ENCODE measurements at places on chromosomes 2 and 18. TPM values are rescaled to one million over a fixed set of nuclear protein-coding genes. Genes with fewer than 3 reads are reported as not detected.

FBXO36 gene
- 0.84 TPM for total RNA-seq

SERPINB2 gene
- 0.11 TPM for total RNA-seq

PPP4R3B gene
- total RNA-seq: 29.7 TPM

FBXO15 gene
- 0.61 TPM for total RNA-seq

SALL3 gene
- total RNA-seq: not detected

CCL20 gene
- total RNA-seq: 3.9 TPM

ICOS gene
- not detected for total RNA-seq

CACNB4 gene
- total RNA-seq: 0.19 TPM

FSHR gene
- not detected for total RNA-seq

ZNF804A gene
- not detected for total RNA-seq

DSG4 gene
- total RNA-seq: not detected

GPR45 gene
- not detected for total RNA-seq

TWIST2 gene
- 12.1 TPM for total RNA-seq

MTHFD2 gene
- total RNA-seq: 156 TPM

KCNJ3 gene
- total RNA-seq: not detected

FHOD3 gene
- total RNA-seq: 2.6 TPM

TMEM17 gene
- total RNA-seq: 4.8 TPM

ARL4C gene
- total RNA-seq: 37.3 TPM

MROH2A gene
- total RNA-seq: 0.22 TPM

NT5C1B gene
- not detected for total RNA-seq

PAPOLG gene
- 10.0 TPM for total RNA-seq

SLC39A6 gene
- 54.0 TPM for total RNA-seq

IL36G gene
- total RNA-seq: not detected

IL36B gene
- total RNA-seq: not detected

RGPD4 gene
- 0.07 TPM for total RNA-seq

REG1B gene
- total RNA-seq: not detected

LOXL3 gene
- 0.35 TPM for total RNA-seq

CMPK2 gene
- 0.36 TPM for total RNA-seq

C2orf80 gene
- not detected for total RNA-seq

SPP2 gene
- not detected for total RNA-seq

IL36A gene
- not detected for total RNA-seq

SPATA3 gene
- not detected for total RNA-seq

EML6 gene
- total RNA-seq: 1.2 TPM

RESP18 gene
- total RNA-seq: not detected

APCDD1 gene
- 0.07 TPM for total RNA-seq

Data from A549 treated with dexamethasone at 1 μM for 4 hours (cell line).